ENCODE measurements at places on chromosomes 4 and X. TPM values are rescaled to one million over a fixed set of nuclear protein-coding genes. Genes with fewer than 3 reads are reported as not detected.
A peak's percentile ranks its signal among the peaks of the same experiment; 100 is the strongest.

DNA sequence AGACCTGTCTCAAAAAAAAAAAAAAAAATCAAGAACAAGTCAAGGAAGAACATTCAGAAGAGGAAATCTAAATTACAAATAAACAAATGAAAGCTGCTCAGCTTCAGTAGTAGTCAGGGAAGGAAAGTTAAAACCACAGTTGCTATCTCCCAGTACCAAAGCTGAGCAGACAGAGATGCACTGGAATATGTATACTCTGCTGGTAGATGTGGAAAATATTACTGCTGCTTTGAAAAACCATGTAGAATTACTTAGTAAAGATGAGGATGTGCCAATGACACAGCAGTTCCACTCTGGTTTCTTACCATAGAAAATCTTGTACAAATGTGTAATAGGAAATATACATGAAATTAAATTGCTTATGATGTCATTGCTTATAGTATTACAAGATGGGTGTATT is 25.1 kb upstream of the PRKX start:
- DNase-seq = no peak
- H3K36me3 ChIP-seq = no peaks in the 10 kb centered on the region
- H3K4me1 ChIP-seq = no peaks in the 10 kb centered on the region
- no peak overlapping the region for H3K4me3 ChIP-seq
- no peaks in the 10 kb centered on the region for H3K27me3 ChIP-seq

DNA sequence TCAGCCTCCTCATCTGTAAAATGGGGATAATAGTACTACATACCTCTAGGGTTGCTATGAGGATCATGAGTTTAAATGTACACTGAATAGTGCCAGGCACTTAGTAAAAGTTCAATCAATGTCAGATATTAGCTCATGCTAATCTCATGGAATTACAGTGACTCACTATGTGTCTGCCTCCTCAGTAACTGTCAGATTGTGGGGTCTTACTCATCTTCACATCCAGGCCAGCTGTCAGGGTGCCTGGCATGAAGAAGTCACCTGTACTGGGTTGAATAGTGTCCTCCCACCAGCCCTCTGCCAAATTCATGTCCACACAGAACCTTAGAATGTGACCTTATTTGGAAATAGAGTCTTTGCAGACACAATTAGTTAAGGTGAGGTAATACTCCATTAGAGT is 54.3 kb upstream of the STIM2 start:
- no peaks in the 10 kb centered on the region for H3K27me3 ChIP-seq
- no peak overlapping the region for H3K4me3 ChIP-seq
- H3K4me1 ChIP-seq = no peaks in the 10 kb centered on the region
- H3K36me3 ChIP-seq = no peaks in the 10 kb centered on the region
- DNase-seq = no peak
- H3K27ac ChIP-seq = no peak overlapping the region

GRCh38 chrX:30592831-30593230 is 15.3 kb upstream of the TASL start:
- H3K27ac ChIP-seq = no peak overlapping the region
- no peaks in the 10 kb centered on the region for H3K27me3 ChIP-seq
- no peaks in the 10 kb centered on the region for H3K4me1 ChIP-seq
- DNase-seq = no peak

DNA sequence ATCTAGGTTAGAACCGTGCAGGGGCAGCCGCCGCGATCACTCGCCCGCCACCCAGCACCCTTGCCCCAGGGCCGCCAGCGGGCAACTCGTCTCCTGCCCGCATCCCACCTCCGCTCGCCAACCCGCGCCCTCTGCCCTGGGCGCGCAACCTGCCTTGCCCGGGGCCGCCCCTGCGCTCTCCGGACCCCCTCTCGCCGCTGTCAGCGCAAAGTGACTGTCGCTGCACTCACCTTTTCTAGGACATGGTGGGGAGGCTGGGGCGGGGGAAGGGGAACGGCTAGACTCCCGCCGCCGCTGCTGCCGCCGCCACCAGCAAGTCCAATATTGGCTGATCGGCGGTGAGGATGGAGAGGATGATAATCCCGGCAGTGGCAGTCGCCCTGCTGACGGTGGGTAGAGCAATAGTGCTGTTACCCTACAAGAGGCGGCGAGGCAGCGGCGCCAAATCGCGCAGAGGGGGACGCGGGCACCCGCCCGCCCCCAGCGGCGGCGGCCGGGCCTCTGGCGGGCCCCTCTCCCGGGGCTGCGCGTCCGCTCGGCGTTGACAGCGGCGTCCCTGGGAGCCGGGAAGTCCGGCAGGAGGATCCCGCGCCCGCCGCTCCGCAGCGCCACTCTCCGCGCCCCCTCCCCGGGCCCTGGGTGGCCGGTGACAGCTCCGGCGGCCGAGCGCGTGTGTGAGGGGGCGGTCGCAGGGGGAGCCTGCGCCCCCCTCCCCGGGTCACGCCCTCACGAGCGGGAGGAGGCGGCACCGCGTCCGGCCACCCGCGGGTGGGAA is 2.3 kb upstream of the NR3C2 start:
- peak overlapping the region; percentile 96 for H3K4me3 ChIP-seq
- H3K4me1 ChIP-seq = peaks cover 10% of the 10 kb centered on the region
- DNase-seq = peak; percentile 46
- H3K36me3 ChIP-seq = no peaks in the 10 kb centered on the region

DNA sequence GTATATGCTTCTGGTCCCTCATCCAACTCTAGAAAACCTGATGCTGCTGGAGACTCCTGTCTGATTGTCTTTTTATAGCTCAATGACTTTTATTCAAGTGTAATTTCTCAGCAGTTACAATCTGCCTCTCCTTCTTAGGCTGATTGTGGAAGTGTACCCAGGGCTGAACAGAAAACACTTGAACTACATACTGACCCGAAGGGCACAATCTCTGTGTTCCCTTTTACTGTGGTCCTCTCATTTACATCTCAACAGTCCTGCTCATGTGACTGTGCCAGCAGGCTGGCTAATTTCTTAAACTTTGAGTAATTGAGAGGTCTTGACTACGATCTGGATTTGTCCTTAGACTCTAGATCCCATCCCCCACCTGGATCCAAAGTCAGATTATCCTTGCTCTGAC is 863.4 kb downstream of the PDHA2 start:
- H3K27ac ChIP-seq = no peak overlapping the region
- H3K27me3 ChIP-seq = no peaks in the 10 kb centered on the region
- no peaks in the 10 kb centered on the region for H3K4me1 ChIP-seq

DNA sequence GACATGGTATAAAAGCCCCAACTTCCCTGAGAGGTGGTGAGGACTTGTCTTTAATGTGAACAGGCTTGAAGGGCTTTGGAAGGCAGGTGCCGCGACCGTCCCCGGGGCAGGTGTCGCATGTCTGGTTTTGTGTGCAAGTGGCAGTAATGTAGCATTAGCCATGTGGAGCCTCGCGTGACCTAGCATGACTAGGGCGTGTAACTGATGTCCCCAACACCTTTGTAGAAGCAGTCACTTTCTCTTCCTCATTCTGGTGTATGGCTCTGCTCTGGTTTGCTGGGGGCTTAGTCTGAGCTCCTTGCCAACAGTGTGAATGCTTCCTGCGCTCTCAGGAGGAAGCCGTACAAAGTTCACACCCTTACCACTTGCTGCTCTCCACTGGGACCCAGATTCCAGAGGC is 145.7 kb downstream of the AMMECR1 start:
- H3K27me3 ChIP-seq = no peaks in the 10 kb centered on the region
- no peak overlapping the region for H3K4me3 ChIP-seq
- no peaks in the 10 kb centered on the region for H3K4me1 ChIP-seq
- no peaks in the 10 kb centered on the region for H3K36me3 ChIP-seq
- no peak overlapping the region for H3K27ac ChIP-seq

DNA sequence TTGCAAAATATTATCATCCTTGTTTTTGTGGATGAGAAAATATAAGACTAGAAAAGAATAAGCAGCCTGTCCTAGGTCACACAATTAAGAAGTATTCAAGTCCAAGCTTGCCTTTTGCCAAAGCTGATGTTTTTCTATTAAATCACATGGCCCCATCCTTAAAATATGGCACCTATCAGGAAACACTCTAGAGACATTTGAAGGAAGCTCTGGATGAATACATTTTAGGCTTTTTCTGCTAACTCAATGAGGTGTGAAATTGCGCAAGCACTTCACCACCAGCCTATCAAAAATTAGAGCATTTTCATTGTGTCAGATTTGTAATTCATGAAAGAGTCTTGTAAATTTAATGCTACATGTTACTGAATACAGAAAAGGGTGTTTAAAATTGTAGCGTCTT is 251.1 kb upstream of the MAD2L1 start:
- no peak for DNase-seq
- H3K27ac ChIP-seq = no peak overlapping the region
- H3K27me3 ChIP-seq = no peaks in the 10 kb centered on the region
- H3K36me3 ChIP-seq = no peaks in the 10 kb centered on the region
- H3K4me3 ChIP-seq = no peak overlapping the region

DNA sequence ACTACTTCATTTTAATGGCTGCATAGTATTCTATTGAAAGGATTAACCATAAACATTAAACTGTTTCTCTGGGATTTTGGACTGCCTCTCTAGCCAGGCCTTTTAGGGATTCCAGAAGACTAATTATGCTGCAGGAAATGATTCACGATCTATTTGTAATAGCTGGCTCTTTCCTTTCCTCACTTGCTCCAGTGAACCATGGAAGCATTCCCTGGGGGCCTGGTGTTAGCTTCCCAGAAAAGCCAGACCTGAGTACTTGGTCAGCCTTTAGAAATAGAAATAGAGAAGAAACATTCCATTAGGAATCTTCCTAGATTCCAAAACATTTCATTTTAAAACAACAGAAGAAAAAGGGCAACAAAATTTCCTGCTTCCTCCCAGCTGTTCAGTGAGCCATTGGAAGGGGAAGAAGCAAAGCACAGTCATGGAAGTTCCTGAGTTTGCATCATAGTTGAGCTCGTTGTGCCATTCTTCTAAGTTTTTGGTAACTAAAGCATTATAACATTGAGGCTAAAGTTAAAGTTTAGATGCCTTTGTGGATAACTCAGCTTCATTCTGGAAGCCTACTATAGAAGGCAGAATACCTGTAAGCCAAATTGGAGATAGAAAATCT is 83.5 kb downstream of the NPNT start:
- no peaks in the 10 kb centered on the region for H3K27me3 ChIP-seq
- H3K4me1 ChIP-seq = no peaks in the 10 kb centered on the region
- H3K4me3 ChIP-seq = no peak overlapping the region
- no peak for DNase-seq
- H3K27ac ChIP-seq = no peak overlapping the region
- no peaks in the 10 kb centered on the region for H3K36me3 ChIP-seq

DNA sequence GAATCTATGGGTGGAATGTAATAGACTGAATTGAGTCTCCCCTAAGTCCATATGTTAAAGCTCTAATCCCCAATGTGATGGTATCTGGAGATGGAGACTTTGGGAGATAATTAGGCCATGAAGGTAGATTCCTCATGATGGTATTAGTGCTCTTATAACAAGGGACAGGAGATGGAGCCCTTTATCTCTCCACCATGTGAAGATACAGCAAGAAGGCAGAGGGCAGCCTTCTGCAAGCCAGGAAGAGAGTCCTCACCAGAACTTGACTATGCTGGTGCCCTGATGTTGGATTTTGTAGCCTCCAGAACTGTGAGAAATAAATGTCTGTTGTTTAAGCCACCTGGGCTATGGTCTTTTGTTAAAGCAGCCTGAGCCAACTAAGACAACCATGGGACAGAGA is 76.4 kb upstream of the F8A3 start:
- DNase-seq = no peak
- no peaks in the 10 kb centered on the region for H3K36me3 ChIP-seq
- H3K27me3 ChIP-seq = no peaks in the 10 kb centered on the region
- no peaks in the 10 kb centered on the region for H3K4me1 ChIP-seq
- H3K27ac ChIP-seq = no peak overlapping the region

NXF2B gene
- total RNA-seq = not detected

ARSJ gene
- 1.4 TPM for total RNA-seq

UGT2B10 gene
- not detected for total RNA-seq

NR0B1 gene
- total RNA-seq = 0.38 TPM

ZNF718 gene
- 1.9 TPM for total RNA-seq

DCLK2 gene
- total RNA-seq = 1.2 TPM
